ENCODE measurements at places on chromosomes 3 and 15.

DNA sequence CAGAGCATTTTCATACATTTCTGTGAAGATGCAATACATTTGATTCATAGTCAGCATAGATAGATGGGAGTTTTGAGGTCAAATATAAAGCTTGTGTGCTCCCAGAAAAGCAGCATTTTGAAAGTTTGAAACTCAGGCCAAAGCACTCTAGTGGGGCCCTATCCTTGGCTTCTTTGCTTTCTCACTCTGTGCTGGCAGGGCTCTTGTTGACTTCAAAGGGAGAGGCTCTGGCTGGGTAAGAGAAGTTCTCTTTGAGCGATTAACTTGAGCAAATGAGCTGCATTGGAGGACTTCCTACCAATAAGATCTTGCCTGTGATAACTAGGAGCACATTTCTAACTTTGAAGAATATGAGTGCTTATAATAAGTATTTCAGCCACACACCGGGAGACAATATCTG lies 214.0 kb upstream of the RARB start:
- no peak for DNase-seq

DNA sequence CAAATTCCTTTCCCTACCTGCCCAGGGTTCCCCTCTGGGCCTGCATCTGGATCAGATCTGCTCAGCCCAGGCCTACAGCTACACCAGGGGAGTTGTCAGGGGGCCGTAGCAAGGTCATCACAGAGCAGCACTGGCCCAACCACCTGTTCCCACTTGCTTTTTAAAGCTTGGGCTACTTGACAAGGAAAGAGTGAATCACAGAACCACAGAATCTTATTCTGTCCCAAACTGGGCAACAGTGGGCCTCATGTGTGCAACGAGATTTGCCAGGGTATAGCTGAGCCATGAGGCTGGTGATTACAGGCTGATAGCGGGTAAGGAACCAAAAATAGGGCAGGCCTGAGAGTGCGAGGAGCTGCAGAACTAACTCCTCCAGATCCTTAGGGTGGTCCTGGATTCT lies 66.7 kb downstream of the MYLK start:
- DNase-seq, result no peak

DNA sequence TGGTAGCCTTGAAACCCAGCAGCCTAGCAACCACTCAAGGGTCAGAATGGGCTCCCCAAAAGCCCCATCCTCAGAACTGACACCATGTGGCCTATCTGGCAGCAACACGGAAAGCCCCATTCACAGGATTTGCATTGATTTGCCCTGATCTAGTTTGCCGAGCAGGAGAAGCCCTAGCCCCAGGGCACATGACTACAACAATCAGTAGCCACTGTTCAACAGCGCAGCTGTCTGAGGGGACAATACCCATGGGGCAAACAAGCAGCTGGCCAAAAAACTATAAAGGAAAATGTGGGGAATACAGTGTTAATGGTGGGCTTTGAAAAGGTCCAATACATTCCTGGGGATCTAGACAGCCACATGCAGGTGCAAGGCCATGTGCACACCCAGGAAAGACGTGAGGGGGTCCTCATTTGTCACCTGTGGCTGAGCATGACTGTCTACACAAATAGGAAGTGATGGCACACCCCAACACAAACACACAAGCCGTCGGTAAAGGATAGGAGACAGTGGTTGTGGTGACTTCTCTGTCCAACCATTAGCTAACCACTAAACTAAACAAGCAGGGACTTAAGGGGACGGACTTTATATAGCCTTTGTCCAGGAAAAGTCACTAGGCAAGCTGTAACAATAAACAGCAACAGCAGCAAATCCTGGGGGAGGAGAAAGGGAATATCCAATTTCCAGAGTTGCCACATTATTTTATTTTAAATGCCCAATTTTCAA lies 113.7 kb downstream of the LRIG1 start:
- DNase-seq, result no peak

- DNase-seq, result no peak
Observed at GRCh38 chr3:154071146-154071545, 50.0 kb upstream of the ARHGEF26 start.

DNA sequence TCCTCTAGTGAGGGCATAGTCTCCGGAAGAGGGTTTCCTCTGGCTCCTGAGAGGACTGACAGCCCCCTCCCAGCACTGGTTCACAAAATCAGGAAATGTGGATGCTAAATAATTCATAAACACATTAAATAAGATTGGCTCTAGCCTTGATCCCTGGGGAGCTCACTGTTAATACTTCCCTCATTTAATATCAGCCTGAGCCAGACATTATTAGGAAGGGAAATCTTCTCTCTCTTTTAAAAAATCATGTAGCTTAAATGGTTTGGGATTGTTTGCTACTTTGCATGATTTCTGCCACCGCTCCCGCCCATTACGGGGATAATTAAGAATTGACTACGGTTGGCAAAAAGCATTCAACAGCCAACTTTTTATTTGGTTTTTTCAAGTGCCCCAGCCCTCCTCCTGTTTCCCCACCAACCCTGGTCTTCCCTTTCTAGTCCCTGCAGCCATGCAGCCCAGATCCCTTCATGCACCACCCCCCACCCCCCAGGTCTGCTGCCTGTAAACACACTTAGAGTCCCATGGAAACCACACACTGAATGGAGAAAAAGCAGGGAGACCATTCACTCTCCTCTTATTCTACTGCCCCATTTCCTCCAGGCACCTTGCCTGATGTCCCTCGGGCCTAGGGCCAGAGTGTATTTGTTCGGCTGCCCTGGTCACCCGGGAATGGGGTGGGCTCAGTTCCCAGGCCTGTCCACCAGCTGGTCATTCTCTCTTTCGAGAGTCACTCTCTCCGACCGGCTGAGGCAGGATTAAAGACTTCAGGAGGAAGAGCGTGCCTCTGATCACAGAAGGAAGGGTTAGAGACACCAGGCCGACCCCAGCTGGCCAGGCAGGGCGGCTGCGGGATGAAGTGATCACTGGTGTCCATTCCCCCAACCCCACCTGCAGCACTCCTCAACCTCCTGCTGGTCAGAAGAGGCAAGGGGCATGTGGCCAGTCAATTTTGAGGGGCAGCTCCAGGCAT lies 45.1 kb downstream of the SEMA5B start:
- DNase-seq, result no peak

- DNase-seq, result no peak
Observed at GRCh38 chr15:70337277-70338186, 239.8 kb upstream of the TLE3 start.

DNA sequence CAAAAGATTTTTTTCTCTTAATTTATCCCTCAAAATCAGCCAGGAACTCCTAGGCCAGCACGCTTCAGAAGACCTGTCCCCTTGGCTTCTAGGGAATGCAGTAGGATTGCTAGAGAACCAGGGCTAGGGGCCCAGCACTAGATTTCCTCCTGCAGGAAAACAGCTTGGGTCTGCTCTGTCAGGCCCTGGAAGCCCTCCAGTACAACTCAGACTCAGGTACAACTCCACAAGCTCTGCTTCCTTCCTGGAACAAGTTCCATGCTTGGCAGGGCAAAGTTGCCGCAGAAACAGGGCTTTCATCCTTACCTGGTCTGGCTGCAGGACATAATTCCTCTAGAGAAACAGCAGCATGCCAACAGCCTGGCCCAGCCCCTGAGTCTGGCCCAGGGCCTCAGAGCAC lies 96.1 kb upstream of the CTNNB1 start:
- DNase-seq, result no peak

DNA sequence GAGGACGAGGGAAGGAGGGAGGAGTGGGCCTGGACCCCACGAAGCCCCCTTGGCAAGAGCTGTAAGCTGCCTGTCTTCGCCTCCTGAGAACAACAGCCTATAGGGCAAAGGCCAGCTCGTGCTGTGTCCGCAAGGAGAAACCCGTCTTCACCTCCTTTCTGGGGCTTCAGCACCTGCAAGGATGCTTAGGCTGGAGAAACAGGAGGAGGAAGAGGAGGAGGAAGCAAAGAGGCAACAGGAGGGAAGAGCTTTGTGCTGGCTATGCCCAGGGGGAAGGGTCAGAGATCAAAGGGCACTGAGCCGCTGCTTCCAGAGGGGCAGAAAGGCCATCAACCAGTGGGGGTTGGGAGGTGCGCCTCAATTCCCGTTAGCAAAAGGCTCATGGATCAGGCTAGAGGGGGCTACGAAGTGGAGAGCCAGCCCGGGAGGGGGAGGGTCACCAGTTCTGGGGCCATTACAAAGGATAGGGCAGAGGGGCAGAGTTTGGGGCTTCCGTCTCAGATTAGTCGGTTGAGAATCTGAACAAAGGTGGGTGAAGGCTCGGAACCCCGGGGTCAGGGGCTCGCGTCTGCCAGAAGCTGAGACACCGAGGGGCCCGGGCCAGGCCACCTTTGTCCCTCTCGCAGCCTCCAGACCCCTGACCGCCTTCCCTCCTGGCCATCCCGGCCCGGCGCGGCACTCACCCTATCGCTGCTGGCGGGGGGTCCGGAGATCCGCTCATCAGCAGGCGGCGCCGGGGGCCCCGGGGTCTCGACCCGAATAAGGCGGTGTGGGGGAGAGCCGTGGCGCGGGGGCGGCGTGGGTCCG lies 792 bp downstream of the SHF start:
- DNase-seq, result no peak

GRCh38 chr3:192249516-192249915 lies 477.8 kb downstream of the FGF12 start:
- DNase-seq, result no peak

- no peak for DNase-seq
Observed at GRCh38 chr15:67762610-67763368, 62.5 kb upstream of the SKOR1 start.

- DNase-seq, result peak; percentile 34
Observed at GRCh38 chr15:74723754-74724334, 1.5 kb downstream of the CYP1A1 start.

GRCh38 chr3:170429050-170429449 lies 10.4 kb downstream of the CLDN11 start:
- no peak for DNase-seq

DNA sequence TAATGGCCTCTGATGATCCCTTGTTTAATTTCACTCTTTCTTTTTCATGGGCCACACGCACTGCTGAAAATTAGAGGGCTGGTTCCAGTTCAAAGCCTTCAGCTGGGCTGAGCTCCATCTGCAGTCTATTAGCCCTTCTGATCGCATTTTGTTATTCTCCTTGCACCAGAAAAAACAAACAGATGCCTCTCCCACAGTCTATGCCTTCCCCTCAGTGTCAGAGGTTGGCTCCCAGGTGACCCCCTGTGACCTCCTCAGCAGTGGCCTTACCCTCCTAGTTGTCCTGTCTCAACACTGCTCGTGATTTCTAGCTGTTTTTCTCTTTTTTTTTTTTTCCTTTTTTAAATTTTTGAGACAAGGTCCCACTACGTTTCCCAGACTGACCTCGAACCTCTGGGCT lies 77.1 kb upstream of the PRTG start:
- DNase-seq, result no peak

DNA sequence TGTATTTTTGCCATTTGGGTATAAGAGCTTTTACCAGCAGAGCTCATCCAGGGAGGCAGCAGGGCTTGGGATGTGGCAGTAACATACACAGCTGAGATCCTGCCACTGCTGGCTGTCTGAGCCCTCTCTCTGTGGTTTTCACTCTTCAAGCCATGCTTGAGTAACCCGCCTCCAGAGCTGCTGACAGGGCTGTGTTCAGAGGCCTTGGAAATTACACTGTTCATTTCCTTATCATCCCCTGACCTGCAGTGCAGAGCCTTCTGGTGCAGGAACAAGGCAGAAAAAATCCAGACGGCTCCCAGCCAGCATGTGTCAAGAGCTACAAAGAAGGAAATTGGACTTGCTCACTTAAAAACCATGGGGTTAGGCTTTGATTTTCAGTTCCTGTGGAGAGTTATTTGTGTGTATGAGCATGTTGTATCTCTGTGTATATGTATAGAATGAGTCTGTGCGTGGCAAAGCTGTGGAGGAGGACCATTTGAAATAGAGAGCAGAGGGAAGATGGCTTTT lies 47.0 kb downstream of the ZNF609 start:
- no peak for DNase-seq

DNA sequence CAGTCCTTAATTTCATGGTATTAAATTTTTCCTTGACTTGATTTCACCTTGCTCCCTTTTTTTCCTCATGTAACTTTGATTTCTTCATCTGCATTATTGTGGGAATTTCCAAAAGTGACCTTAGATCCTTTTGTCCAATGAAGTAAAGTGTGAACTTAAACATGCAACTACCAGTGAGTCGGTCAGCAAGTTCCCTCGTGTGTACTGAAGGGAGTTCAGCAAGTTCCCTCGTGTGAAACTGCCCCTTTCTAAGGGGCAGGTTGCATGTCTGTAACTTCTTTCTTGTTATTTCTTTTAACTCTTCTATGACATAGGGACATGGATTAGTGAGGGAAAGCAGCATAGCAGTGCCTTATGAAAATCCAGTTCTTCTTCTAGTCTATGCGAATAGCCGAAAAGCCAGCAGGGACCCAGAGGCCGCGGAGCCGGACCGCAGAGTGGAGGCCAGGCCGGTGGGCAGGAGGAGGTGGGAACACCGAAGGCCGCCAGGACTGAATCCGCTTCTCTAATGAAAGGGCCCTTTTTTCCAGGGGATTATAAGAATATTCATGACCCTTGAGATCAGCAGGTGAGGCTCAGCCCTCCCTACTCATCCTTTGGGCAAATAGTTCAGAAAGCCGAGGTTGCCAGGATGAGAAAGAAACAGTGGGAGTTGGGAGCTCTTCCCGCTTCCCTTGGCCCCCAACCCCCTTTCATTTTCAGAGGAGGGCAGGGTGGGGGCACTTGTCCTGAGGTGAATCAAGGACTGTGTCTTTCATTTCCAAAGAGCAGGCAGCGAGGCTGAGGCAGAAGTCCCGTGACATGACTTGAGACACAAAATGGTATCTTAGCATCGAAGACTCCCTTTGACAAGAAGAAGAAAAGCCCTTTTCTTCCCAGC lies 117.5 kb downstream of the OPA1 start:
- no peak for DNase-seq

DNA sequence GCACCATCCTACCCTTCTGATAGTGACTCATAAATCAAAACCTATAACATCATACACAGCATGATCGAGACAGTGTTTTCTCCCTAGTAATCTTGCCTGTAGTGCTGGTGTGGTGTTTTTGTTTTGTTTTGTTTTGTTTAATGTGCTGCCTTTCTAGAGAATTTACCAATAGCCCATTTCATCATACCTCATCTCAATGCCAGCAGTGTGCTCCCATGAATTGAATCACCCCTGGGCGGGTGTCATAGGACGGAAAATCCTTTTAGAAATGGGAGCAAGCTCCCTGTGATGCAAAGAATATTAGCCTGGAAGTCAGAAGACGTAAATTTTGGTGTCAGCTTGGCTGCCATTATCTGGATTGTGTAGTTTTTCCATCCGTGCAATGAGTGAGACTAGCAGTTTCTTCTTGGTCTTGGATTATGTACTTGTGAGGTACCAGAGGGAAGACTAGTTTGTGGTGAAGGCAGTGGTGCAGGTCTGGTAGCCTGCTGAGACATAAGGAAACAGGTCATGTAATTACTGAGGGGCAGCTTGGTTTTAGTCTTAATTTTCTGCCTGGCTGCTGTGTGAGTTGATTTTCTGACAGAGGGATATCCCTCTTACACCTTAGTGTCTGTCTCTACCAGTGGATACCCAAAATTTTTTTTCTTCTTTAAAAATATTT lies 29.9 kb downstream of the IGSF10 start:
- DNase-seq, result no peak

DNA sequence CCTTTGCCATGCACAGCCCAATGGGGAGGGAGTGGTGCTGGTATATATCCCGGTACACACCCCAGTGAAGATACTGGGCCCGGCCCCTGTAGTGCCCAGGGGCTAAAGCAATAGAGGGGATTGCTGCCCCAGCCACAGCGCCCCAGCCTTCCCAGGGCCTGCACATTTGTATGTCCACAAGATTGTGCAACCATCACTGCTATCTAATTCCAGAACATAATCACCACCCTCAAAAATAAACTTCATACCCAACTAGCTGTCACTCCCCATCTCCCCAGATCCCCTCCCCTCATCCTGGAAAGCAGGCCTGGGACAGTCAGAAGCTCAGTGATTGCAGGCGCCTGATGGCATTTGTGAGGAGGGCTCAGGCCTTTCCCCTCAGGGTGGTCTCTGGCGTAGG lies 13.5 kb downstream of the GNAI2 start:
- no peak for DNase-seq

- no peak for DNase-seq
Observed at GRCh38 chr3:144923046-144923775, 951.6 kb downstream of the DIPK2A start.

Data from NCI-H2081 treated with DMSO at 0.1 percent for 48 hours (cell line).